ENCODE measurements at places on chromosomes 4 and X.

DNA sequence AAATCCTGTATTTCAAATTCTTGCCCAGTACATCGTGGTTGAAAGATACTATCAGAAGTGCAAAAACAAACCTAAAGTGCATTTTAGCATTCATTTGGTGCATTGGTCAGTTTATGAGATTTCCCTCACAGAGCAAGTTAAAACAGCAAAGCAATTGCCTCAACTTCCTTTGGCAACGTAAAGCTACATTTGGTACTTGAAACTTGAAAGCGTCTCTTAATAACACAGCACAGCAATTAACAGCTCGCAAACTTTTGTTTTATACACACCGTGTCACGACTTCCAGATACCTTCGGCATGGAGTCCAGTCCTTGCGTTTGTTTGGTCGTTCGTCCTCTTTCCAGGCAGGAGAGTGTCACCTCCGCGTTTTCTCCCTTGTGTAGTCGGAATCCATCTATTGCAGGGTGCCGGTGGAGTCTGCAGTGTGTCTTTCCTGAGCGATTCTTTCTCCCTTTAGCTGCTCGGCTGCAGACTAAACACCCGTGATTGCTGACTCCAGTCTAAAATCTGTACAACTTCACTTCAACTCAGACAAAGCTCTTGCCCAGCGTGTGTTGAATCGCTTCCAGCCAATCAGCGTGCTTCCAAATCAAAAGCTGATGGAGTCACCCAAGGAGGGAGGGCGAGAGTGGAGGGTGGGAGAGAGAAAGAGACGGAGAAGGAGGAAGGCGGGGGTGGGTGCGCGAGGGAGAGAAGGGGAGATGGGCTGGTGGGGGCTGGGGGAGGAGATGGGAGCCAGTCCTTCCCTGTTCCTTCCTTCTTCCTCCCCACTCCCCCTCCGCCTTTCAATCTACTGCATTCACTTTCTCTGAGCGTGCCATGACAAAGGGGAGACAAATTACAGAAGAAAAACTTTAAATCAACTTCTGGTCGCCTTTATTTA is at the start of gene PCDH18:
TSS of gene PCDH18 (minus strand) at position 509 of the 883 bp plus-strand sequence. CDS start at position 103, 406 bp downstream.
- DNase-seq, result peak; percentile 13

DNA sequence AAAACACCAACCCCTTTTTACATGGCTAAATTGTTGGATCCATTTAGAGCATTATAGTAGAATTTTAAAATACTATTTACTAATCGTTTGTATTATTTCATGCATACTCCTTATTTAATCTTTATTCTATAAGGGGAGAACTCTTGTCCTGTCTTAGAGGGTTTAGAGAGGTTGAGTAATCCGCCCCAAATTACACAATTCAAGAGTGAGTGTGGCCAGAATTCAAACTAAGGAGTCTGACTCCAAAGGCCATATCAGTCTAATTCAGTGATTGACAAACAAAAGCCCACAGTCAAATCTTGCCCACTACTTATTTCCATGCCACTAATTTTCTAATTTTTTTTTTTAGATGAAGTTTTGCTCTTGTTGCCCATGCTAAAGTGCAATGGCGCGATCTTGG is 33.7 kb upstream of the NEIL3 start:
- no peak for DNase-seq

GRCh38 chrX:63418211-63418610 is 67.1 kb upstream of the SPIN4 start:
- no peak for DNase-seq

DNA sequence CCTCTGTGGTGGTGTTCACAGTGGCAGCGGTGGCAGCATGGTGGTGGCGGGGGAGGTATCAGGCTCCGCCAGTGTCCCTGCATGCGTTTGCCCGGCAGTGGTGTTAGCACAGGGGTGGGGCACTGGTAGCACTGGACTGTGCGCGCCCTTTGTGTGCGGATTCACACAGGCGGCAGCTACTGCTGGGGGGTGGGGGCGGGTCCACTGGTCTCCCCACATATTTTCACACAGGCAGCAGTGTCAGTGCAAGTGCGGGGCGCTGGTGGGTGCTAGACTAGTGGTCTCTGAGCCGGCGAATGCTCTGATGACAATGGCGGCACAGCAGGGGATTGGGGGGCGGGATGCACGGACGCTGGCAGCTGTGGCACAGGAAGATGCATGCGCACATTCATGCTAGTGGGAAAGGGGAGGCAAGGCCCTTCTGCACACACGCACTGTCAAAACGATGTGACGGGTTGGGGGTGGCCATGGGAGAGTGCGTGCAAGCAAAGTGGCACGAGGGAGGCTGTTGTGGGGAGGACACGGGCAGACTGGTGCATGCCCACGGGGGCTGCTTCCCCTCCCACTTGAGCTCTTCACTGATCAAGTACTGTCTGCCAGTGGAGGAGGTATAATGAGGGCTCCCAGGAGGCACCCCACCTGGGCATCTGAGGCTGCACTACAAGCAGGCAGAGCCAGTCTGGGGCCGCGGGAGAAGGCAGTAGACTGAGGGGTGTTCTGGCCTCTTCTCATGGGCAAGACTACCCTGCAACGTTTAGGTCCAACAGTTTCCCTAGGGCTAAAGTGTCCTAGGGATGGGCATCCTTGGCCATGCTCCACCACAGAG is 53.0 kb downstream of the POF1B start:
- DNase-seq, result no peak

DNA sequence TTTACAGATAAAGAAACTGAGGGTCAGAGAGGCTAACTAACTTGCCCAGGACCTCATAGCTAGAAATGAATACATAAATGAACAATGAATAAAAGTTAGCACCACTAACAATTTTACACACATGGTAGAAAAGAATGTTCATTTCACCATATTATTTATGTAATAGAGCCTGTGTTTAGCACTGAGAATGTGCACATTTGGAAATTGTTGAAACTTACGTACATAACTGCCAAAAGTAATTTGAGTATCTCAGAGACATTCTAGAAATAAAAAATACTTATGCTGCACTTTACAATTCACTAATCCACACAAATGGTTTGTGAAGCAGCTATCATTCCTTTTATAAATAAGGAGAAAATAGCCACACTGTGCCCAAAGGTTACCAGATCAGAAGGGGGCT is 9.9 kb downstream of the CASK start:
- no peak for DNase-seq

DNA sequence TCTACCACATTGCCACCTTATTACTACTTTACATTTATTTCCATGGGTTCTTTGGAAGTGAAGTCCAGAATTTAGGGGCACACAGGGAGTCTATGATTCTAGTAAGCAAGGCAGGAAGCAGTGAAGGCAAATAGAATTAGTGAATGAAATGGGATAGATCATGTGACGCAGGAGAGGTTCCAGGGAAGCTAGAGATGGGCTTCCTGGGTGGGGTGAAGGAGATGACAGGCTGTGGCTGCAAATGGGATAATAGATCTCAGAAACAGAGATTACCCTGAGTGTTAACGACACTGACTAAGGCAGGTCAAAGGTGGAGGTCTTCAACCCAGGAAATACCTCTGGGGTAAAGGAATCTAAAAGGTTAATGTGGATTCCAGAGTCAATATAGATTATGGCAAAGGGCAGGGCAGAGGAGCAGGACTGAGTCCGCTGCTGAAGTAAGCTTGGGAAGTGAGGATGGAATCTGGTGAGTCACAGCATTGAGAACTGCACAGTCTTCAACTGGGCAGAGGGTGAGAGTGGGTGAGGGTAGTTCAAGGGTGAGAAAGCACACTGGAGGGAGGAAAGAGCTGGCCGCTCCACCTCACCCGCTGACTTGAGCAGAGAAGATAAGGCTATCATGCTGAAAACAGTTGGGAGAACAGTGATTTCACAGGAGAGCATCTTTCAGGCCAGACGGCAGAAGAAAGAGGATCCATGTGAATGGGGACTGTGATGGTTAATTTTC is 70.8 kb downstream of the ANXA3 start:
- DNase-seq, result no peak

- DNase-seq, result no peak
These were observed 681.4 kb downstream of the GABRG1 start for GRCh38 chr4:45442466-45442865.

DNA sequence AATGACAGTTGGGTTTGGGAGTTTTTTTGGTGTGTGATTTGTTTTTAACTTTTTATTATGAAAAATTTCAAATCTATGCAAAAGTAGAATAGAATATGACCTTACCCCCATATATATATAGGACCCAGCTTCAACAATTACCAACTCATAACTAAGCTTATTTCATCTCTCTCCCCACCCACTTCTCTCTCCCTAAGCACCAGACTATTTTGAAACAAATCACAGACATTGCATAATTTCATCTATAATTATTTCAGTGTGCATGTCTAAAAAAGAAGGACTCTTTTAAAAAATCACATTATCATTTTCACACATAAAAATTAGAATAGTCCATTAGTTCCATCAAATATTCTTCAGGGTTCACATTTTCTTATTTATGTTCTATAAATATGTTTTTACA is 28.3 kb upstream of the NKX6-1 start:
- DNase-seq, result no peak
